Nucleus accumbens (tissue), 56 donors: ENCODE measurements at places on chromosomes 13 and 19.

- DNase-seq = no peak
These were observed 31.5 kb upstream of the PABPC3 start for GRCh38 chr13:25064396-25064795.

GRCh38 chr13:73250061-73250460 is 191.3 kb downstream of the KLF5 start:
- DNase-seq = no peak

DNA sequence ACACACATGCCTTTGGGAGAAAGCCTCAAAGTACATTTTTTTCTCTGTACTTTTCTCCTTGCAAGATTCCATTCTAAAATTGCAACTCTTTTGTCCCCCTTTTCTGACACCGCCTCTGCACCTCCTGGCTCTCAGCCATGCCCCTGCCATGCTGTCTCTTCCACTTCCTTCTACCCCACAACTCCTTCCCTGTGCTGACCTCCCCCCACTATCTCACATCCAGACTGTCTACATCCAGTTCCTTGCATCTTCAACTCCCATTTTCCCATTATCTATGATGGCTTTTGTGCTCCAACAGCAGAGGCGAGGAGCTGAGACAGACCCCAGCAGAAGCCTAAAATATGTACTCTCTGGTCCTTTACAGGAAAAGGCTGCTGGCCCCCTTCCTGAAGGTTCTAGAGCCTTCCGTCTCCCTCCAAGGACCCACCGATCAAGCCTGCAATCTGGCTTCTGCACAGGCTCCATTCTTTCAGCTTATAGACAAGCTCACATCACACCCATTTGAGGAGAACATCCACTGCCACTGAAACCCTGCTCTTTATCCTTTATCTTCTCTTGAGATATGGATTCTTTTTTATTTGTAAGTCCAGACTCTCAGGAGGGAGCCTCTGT is 50.2 kb downstream of the RFX2 start:
- DNase-seq = no peak

DNA sequence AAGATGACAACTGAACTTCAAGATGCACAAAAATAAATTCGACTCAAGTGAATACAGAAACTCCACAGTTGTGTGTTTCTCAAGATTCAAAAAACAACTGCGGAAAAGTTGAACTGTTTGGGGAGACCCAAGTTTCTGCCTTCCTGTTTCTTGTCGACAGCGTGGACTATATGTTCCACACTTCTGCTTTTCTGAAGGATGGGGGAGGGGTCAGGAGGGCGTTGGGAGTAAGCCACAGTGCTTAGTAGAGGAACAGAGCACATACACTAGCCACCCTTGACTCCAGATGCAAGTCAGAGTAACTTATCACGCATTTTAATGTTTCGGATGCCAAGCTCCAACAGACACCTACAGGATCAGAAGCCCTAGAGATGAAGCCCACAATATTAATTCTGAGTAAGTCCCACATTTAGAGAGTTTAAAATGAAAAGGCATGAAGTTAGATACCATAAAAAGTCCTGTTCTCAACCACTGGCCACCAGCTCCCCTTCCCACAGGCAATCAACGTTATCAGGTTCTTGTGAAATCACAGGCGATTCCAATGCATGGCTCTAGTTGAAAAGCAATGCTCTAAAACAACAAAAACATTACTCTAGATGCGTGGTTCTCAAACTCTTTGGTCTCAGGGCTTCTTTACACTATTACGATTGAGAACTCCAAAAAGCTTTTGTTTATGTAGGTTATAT is 4.2 kb downstream of the TUBGCP3 start:
- DNase-seq = no peak

- DNase-seq = no peak
These were observed 31.7 kb downstream of the ARHGAP35 start for GRCh38 chr19:46892252-46893179.

- DNase-seq = no peak
These were observed 104.3 kb downstream of the KCNRG start for GRCh38 chr13:50119591-50119990.

GRCh38 chr13:105345131-105345530 is 1190.3 kb downstream of the EFNB2 start:
- DNase-seq = no peak

- DNase-seq = no peak
These were observed 40.7 kb upstream of the DOCK9 start for GRCh38 chr13:99018418-99019180.

GRCh38 chr19:54600212-54600611 is 6.8 kb downstream of the LILRA1 start:
- no peak for DNase-seq

- DNase-seq = no peak
These were observed 61.5 kb downstream of the ZIC5 start for GRCh38 chr13:99909836-99910619.

- DNase-seq = no peak
These were observed 3.3 kb downstream of the SIX5 start for GRCh38 chr19:45765702-45766295.
